NCI-H2081 treated with DMSO at 0.1 percent for 48 hours (cell line): ENCODE measurements at places on chromosomes 16 and 17.

- no peak for DNase-seq
Observed at GRCh38 chr17:57302690-57303465, 46.6 kb downstream of the MSI2 start.

DNA sequence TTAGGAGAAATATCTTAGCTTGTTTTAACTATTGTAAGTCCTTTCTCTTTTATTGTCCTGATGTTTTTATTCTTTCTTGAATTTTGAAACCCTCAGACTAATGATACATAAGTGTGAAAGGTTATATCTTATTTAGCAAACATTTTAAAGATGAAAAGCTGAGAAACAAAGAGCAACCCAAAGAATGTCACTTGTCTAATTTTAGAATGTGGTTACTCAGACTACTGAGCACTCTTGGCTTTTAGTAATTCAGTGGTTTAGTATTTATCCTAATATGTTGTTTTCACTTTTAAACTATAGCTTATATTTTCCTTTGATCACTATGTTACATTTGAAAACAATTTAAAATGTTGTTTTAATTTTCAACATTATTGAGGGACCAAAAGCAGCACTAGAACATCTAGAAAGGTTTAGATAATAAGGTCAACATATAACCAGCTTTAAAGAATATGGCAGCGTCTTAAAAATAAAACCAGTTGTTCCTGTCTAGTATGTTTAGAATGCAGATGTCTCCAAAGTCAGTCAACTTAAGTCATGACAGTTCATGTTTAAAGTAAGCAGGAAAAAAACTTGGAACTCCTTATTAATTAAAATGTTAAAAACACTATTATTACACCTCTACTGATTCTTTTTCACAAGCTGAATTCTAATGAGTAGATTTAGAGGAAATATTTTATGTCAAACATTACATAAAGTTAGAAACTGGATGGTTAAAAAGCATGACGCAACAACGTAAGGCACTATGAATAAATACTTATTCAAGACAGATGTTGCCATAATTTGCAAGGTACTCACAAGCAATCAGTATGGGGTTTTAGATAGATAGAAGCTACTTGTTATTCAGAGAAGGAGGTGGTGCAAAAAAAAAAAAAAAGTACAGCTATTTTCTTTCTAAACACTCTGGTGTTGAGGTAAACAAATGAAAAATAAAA, 2.4 kb downstream of the MBTD1 start:
- DNase-seq, result no peak

GRCh38 chr16:77786186-77786847, 2.0 kb upstream of the VAT1L start:
- no peak for DNase-seq

DNA sequence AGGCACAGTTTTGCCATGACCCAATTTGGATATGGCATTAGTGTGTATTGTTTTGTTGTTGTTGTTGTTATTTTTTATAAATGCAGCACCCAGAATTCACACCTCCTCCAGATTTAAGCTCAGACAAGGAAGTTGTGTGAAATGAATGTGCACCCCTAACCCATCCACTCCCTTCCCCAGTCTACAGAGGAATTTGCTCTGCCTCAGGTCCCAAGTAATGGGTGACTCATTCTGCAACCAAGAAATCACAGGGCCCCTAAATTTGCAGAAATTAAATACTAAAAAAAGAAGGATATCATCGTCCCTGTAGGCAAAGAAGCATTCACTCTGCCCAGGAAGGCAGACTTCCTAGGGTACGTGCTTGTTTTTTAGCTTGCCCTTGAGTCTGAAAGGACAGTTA, 62.3 kb downstream of the CLEC16A start:
- DNase-seq, result no peak

DNA sequence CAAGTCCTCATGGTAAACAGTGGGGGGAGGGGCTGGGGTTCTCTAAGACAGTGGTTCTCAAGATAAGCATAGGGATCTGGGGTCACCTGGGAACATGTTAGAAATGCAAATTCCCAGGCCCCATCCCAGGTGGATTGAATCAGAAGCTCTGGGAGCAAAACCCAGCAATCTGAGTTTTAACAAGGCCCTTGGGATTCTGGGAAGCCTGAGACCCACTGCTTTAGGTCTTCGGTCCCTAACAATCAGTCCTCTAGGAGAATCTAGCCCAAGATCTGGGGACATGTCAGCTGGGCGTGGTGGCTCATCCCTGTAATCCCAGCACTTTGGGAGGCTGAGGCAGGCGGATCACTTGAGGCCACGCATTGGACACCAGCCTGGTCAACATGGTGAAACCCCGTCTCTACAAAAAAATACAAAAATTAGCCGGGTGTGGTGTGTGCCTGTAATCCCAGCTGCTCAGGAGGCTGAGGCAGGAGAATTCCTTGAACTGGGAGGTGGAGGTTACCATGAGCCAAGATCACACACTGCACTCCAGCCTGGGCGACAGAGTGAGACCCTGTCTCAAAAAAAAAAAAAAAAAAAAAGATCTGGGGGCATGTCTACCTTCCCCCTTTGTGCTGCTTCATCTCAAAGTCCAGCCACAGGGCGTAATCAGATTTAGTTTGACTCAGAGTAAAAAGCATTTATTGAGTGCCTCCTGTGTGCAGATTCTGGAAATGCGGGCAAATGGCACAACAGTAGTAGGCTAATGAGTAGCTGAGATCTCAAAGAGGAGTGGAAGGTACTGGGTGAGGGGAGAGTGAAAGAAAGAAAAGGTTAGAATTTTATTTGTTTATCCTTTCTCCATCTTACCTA, 8.8 kb upstream of the NR1D1 start:
- no peak for DNase-seq

GRCh38 chr16:68361485-68361884, 50.7 kb downstream of the PRMT7 start:
- DNase-seq, result no peak
